Skin of body (tissue), 3 donors: ENCODE measurements at places on chromosomes 5 and 9. TPM values are rescaled to one million over a fixed set of nuclear protein-coding genes. Genes with fewer than 3 reads are reported as not detected.

- DNase-seq, result no peak
Measured at GRCh38 chr5:101728933-101729332, 567.2 kb downstream of the SLCO4C1 start.

DNA sequence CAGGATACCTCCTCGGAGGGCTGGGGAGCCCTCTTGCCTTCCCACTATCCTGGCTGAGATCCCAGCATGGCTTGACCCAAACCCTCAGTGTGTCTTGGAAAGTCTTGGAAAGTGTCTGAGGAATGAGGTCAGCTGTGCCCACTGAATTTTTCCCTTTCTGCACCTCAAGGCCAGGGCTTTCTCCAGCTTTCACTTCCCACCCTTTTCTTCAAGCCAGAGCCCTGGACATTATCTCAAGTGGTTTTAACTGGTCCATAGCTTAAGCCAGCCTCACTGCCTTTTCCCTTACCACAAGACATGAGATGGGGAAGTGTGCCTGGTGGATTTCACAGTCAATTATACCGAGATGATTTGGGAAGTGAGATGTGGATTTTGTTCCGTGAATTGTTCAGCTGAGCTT, 35.7 kb upstream of the LHX2 start:
- DNase-seq, result no peak

Gene ZNF883
- total RNA-seq, result 2.7 TPM

Gene DBH
- under 0.01 TPM for total RNA-seq

GRCh38 chr9:131422241-131422792, 28.4 kb downstream of the PRRC2B start:
- DNase-seq, result no peak

DNA sequence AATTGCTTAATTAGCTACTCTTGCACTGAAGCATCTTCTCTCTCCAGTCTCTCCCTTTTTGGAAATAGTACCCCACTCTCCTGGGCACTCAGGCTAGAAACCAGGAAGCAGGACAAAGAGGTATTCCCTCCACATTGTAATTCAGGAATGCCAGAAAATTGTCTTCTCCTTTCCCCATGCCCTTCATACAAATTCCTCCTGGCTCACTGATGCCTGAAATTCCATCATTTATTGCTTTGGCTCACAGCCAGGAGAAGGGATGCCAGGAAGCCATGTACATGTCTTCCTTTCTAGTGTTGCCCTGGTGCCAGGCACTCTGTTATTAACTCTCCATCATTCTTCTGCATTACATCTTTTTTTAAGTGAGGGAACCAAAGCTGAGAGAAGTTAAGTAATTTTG, 716.5 kb upstream of the C9orf72 start:
- DNase-seq, result no peak

Gene IFNA17
- not detected for total RNA-seq

Gene TPRN
- total RNA-seq, result 3.4 TPM

DNA sequence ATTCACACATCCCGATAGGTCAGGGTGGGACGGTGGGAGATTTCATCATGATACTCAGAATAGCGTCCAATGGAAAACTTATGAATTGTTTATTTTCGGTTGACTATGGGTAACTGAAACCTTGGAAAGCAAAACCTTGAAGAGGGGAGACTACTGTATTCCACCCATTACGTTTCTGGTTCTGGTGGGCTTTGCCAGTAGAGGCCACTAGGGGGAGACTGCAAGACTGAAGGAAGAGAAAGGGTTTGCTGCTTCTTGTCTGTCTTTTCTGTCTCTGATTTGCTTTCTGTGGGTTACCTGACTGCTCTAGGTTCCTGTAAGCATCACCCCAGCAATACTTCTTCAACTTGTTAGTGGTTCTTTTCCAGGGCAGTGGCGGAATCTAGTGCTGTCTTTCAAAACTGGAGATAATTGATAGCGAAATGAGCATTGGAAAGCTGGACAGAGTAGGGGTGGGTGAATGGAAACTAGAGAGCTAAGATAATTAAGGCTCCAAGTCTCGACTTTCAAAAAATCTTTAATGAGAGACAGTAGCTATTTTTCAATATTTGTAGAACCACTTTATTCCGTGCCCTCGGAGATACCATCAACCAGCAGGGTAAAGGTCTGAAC, 27.0 kb downstream of the GRIN3A start:
- DNase-seq, result no peak

DNA sequence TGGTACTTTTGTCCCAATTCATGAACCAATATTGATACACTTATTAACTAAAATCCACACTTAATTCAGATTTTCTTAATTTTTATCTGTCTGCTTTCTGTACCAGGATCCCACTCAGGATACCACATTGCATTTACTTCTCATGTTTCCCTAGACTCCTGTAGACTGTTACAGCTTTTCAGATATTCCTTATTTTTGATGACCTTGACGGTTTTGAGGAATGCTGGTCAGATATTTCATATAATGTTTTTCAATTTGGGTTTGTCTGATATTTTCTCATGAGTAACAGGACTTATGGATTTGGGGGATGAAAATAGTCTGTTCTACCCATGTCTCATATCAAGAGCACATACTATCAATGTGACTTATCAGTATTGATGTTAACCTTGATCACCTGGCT, 37.4 kb downstream of the PLPPR1 start:
- DNase-seq, result no peak

Gene FREM1
- 30.9 TPM for total RNA-seq

DNA sequence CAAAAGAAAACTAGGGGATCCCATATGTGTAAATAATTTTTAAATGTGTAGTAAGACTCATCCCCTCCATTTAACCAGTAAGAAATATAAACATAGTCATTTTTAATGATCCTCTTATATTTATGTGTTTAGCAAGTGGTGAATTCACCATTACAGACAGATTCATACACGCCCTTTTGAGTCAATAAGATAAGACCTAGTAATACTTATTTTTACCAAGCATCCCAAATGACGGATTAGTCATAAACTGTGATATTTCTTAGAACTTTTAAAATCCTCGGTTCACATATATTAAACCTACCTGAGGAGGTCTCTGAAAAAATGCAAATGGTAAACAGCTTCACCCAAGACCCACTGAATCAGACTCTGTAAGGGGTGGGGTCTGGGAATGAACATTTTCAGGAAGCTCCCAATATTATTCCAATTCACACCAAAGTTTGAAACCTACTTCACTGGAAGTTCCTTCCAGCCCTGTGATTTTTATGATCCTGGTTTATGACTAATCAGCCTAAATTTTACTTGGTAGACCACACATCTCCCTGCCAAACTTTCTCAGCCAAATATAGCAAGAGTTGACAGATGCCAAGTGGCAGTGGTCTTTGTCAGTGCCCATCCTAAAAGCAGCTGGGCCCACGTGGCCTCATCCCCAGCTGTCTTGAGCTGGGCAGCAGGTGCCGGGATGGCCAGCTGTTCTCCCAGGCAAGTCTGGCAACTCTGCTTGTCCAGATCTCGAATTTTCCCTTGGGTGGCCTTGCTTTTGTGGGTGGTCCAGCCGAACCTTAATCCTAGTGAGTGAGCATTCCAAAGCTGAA, 559.0 kb upstream of the RGMB start:
- no peak for DNase-seq

DNA sequence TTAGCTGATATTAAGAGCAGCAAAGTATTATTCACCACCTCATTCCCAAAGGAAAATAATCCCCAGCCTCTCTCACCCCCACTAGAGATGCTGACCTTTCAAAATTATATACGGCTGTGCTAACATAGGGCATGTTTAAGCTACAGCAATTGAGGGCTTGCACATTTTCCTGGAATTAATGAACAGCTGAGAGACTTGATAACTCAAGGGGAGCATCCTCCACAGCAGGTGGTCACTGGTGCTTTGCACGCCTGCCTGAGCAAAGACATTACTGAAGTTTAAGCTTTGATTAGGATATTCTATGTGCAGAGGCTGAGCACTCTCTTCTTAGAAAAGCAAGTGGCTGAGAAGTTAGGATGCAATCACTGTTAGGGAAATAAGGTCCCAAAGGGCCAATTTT, 230.9 kb downstream of the FAM114A2 start:
- no peak for DNase-seq

- DNase-seq, result no peak
Measured at GRCh38 chr5:177355868-177356168, 1.9 kb upstream of the RGS14 start.

GRCh38 chr9:33189331-33189791, 22.2 kb upstream of the B4GALT1 start:
- peak; percentile 68 for DNase-seq

Gene LHX3
- total RNA-seq, result 0.10 TPM

DNA sequence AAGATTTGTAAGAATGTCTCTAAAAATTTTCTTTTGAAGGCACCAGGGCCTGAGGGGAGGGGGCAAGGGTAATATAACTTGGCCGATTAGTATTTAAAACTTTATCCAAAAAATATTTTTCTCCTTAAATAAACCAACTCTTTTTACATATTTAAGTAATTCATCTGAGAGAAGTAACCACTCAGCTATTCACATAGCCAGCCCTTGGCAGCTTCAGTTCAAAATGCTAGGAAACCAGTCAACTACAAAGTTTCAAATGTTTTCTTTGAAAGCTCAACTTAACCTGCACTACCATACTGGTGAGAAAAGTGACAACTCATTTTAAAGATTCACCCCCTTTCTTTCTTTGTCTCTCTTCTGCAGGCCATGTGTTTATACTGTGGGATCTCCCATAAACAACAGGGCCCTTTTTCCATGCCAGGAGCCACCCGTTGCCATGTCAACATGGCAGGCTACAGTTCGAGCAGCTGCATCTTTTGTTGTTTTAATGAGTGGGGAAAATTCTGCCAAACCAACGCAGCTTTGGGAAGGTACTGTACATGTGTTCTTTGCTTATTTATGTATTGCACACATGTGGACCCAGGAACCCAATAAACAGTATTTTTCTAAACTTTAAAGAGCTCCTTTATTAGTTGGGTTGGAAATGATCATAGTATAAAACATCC, 46.3 kb downstream of the AOPEP start:
- peak; percentile 57 for DNase-seq

Gene CD274
- 1.5 TPM for total RNA-seq
